ENCODE measurements at places on chromosomes 5 and 9.

DNA sequence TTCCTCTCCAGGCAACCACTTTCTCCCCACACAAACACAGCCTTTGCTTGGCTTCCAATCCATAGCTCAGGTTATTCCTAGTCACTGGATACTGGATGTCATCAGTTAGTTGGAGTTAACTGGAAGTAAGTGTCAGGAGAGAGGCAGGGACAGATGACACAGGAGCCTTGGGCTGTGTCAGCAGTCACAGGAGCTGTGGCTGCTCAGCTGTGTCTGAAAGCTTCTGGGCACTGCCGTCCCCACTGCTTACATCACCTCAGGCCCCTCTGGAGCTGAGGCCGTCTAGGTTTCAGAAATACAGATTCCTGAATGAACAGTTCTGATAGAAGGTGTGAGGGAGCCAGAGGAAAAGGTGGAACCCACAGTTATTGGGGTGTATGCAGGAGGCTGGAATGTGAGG lies 17.3 kb upstream of the FAM240B start:
- no peak for ATAC-seq

- ATAC-seq: no peak
These were observed 194.8 kb downstream of the AUH start for GRCh38 chr9:91166796-91167366.

- no peak for ATAC-seq
These were observed 710.4 kb upstream of the CTNND2 start for GRCh38 chr5:12614608-12615007.

DNA sequence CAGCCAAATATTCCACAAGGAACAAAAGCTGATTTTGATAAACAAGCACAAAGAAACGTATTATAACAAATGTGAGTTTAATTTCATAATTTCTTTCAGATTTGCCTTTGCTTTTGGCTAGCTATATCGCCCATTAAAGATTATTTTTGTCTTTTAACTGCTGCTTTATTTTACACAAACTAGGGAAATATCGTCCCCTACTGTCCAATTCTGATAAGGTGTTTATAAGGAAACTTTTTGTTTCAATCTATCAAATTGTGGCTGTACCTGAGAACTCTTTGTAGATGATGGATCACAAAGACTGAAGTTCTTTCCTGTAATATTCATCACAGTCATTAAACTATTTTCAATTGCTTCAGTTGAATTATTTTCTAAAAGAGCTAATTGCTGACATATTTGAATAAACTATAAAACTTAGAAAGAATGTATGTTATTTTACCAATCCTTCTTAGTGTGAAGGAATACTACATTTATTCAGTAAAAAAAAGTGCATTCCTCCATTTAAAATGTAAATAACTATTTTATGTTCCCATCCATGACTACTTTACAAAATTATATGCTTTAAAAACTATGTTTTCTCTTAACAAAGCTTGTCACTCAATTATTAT lies 431.3 kb upstream of the ITGA1 start:
- ATAC-seq: 0 out of 3 replicates have a peak, but pooled peaks have one; percentile 20

DNA sequence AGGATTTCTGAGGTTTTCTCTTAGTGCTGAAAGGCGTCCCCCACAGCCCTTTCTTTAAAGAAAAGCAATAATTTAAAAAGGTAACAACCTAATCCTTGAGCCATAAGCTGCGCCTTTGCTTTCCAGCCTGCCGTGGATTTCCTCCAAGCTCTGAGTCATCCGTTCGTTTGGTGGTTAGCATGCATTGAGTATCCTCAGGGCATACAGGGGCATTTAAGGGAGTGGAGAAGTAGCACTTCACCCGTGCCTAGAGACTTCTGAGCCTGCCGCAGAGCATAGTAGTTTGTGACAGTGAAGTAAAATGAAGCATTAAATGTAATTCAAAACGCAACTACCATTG lies 892 bp upstream of the TNC start:
- ATAC-seq: peak; percentile 74

DNA sequence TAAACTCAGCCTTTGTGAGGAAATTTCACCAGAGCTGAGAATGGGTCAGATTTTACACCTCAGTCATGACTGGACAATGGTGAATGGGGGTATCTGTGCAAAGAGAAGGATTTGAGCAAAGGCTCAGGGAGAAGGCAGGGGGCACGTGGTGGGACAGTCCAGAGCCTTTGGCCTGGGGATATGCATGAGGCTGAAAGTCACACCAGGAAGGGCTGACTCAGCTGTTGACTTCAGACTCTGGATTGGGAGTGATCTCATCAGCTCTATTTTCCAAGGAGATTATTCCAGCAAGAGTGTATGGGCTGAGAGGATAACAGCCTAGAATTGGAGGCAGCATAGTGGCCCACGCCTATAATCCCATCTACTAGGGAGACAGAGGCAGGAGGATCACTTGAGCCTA lies 53.6 kb downstream of the SAXO1 start:
- peak; percentile 48 for ATAC-seq

DNA sequence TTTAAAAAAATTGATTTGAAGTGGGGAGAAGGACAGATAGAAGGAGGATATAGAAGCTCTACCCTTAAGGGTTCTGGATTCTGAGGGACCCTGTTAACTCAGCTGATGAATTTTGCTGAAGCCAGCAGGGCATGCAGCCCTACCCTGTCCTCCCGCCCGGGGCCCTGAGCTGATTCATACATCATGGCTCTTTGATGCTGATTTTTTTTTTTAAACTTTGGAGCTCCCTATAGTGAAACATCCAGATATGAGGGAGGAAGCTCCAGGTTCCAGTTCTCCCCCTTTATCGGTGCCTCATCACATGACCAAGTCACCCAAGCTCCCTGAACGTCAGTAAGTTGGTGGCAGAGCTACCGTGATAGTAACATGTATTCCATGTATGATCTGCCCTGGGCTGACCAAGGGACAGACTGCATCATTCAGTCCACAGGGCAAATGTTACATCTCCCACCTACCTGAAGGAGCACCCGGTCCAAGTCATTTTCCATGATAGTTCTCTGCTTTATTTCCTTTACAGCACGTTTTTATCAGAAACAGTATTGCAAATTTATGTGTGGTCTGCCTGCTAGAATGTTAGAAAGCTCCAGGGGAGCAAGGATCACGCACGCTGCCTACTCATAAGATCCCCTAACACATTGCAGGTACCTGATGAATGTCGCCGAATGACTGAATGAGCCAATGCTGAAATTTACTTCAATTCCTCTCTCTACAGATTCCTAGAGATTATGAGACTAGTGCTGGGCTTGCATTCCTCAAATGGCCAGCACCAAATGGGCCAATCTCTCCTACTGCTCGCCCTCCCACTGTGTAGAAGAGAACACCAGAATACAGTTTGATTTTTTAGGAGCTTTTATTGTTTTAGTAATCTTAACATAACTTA lies 25.9 kb downstream of the SPARC start:
- ATAC-seq: peak; percentile 41

DNA sequence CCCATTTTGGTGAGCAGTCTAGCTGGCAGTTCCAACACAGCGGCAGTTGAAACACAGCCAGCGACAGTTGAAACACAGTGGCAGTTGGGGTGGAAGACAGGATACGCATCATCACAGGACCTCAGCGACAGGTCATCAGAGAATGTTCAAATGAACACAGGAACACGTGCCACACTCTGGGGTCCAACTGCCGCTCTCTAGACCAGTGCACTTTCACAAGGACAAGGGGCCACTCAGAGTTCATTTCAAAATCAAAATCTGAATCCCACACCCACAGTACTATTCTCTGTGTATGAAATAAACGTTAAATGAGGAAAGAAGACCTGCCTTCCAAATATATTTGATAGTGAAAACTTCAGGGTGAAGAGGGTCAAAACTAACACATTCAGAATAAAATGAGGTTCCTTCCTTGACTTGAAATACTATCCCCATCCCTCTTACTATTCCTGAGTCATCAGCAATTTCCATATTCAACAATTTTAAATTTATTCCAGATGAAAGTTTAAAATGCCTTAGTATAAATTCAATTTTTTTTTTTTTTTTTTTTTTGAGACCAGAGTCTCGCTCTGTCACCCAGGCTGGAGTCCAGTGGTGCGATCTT lies 53.0 kb upstream of the SIMC1 start:
- ATAC-seq: peak; percentile 71

- no peak for ATAC-seq
These were observed 101.1 kb upstream of the ZNF618 start for GRCh38 chr9:113774963-113775362.

DNA sequence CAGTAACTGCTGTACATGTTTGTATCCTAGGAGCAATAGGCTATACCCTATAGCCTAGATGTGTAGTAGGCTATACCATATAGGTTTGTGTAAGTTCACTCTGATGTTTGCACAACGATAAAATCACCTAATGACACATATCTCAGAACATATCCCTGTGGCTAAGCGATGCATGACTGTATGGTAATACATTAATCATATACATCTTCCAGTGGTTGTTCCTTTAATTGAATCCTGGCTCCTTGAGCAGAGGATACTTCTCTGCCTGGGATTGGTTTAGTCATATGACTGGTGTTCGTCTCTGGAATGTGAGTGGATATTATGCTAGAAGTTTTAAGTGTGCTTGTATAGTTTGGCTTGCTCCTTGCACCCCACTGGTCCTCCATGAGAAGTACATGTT lies 425.8 kb downstream of the MAN2A1 start:
- no peak for ATAC-seq

DNA sequence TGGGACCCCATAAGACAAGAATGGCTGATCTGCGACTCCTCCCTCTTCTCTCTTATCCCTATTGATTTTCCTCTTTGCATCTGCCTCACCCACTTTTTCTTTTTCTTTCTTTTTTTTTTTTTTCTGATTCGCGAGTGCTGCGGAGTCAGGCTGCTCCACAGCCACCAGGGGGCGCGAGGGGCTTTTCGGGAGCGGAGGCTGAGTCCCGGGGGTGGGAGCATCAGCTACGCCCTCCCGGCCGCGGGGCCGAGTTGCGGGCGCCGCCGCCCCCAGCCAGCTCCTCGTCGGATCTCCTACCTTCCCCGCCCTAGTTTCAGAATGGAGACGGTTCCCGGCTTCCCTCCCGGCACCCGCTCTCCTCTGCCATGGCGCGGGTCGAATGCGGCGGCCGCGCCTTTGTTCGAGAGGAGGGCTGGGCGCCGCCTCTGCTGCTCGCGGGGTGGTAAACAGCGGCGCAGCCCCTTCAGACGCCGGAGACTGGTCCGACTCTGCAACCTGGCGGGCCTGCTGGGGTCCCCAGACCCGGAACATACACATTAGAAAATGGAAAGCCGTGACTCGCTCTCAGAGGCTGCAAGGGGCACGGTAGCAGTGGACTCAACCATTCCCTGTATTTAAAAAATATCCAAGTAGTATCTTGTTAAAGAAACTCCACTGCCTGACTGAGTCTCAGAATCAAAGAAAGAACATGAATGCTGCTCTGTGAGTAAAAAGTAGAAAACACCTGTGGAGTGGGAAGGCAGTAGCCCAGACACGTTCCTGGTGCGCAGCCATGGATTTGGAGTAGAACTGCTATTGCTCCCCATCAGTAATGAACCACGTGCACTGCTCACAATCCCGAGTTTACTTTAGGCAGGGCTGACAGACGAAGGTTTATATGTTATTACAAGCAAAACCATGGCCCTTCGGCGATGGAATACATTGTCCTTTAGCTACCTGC lies 55.7 kb downstream of the DPYSL3 start:
- ATAC-seq: peak; percentile 87

- no peak for ATAC-seq
These were observed 11.6 kb upstream of the KIF27 start for GRCh38 chr9:83932851-83933250.

DNA sequence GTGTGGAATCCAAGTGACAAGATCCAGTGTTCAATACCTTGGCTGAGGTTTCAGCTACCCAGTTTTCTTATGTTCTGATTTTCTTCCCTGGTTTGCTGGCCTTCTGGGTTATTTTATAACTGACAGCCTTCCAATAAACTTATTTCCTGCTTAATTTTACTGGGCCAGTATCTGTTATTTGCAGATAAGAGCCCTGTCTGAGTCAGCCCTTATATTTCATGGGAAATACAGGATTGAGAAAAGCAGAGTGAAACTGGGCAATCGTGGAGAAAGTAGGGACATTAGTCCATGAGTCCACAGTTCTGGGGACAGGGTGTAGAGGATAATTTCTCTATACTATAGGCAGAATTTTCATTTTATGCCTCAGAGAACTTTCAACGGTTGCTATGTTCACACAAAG lies 32.3 kb downstream of the TMEM167A start:
- no peak for ATAC-seq

DNA sequence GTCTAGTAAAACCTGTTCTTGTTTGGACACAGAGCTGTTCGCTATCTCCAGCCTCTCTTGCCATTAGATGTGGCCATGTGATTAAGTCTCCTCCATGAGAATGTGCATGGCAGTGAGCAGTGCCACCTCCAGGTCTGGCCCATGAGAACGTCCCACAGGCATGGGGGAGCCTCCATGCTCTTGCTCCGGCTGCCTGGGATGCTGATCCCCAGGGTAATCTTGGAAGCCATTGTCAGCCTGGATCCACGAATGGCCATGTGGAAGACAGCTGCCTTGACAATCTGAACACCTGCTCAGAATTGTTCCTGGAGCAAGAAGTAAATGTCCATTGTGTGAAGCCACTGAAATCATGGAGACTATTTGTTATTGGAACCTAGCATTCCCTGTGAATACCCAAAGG lies 83.5 kb downstream of the FSTL4 start:
- ATAC-seq: no peak

- ATAC-seq: no peak
These were observed 493.3 kb upstream of the ADAMTS16 start for GRCh38 chr5:4646715-4647375.

DNA sequence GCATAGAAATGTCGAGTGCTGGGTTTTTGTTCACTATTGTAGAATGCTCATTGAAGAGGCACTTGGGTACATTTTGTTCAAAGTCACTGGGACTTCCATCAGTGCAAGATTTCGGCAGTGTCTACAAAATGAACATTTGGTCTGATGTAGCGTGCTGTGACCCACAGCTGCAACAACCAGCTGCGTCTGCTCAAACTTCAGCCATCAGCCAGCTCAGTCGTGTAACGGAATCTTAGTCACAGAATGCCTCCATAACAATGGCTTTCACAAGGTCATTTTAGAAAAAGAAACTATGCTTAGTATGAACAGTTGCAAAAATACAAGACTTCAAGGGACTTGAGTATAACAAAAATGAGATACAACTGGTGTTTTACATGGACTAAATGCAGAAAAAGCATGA lies 828.1 kb upstream of the GRAMD2B start:
- ATAC-seq: no peak

- ATAC-seq: no peak
These were observed 49.7 kb downstream of the BASP1 start for GRCh38 chr5:17267106-17267505.

DNA sequence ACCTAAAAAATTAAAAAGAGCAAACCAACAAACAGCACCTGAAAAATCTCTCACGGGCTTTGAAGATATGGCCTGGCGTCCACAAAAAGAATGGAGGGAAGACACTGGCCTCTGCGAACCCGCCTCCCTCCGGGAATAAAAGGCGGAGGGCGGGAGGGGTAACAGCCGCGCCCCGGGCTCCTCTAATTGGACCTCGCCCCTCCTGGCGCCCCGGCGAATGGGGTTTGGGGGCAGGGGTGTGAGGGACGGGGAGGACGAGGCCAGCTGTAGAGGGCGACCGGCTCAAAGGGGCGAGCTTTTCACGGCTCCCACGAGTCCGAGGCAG lies 753 bp downstream of the FANCC start:
- ATAC-seq: peak; percentile 65

Measured in SK-N-SH treated with all-trans-retinoic acid at 6 μM for 48 hours (cell line).